ENCODE measurements at places on chromosomes 2 and 18.
A peak's percentile ranks its signal among the peaks of the same experiment; 100 is the strongest.

DNA sequence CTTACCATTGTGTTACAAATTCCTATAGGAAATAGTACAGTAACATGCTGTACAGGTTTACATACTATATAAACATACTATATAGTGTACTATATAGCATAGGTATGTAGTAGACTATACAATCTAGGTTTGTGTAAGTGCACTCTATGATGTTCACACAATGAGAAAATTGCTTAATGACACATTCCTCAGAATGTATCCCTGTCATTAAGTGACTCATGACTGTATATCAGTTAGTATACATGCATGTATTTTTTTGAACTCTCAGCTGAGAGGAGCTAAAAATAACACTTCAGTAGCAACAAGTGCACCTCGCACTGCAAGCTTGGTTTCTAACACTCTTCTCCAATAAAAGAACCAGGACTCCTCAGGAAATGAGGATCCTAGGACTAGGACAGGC lies 19.5 kb upstream of the ASXL3 start:
- no peak for DNase-seq

DNA sequence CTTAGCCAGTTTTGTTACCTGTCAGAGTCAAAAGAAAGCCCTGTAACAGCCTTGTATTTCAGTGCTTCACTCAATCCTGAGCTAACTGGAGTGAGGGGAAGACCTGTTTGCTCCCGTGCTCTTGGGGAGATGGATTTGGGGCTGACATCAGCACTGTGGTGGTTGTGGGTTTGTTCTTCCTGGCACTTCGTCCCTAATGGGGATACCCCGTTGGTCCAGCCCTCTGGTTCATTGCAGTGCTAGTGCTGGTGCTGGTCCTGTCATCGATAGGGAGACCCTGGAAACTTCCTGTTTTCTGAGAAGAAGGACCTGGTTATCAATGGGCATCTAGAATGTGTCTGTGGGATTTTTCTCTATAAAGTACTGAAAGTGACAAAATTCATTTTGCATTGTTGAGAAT lies 205.4 kb downstream of the ZNF407 start:
- no peak for DNase-seq

- DNase-seq: no peak
These were observed 7.0 kb upstream of the REEP1 start for GRCh38 chr2:86344404-86344803.

DNA sequence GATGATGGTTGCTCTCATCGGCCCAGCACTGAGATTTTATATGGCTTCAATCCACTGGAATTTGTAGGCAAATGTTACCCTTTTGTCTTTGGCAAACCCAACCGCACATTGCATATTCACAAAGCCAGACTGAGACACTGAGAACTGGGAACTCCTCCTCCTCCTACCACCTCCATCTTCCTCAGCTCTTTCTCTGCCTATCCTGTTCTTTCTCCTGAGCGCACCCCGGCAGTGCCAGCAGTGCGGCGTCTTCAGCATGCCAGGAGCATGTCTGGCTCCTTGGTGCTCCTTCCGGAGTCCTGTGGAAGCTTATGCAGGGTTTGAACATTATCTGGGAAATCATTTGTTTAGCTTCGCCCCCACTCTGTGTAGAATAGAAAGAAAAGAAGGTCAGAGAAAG lies 50.8 kb downstream of the TRIB2 start:
- DNase-seq: no peak

GRCh38 chr2:41326851-41327250 lies 721.0 kb upstream of the PKDCC start:
- no peak for DNase-seq

- DNase-seq: no peak
These were observed 68.2 kb upstream of the MC2R start for GRCh38 chr18:13983506-13983905.

- DNase-seq: no peak
These were observed 1718.6 kb downstream of the SUCLG1 start for GRCh38 chr2:82740527-82740926.

DNA sequence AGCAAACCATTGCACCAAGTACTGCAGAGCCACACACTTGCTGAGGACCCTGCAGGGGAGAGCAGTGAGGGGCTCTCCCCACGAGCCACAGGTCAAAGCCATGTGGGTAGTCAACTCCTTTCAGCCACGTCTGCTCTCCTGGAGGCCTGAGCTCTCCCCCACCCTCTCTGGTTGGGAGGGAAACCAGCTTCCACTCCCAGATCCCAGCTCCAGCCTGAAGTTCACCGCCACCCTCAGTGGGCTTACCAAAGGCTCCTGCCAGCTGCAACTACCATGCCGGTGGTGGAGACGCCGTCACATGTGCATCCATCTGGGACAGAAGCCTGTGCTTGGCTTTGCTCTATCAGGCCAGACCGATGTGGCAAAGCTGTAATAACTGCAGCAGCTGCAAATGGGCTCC lies 521.5 kb upstream of the RAB6C start:
- DNase-seq: no peak

DNA sequence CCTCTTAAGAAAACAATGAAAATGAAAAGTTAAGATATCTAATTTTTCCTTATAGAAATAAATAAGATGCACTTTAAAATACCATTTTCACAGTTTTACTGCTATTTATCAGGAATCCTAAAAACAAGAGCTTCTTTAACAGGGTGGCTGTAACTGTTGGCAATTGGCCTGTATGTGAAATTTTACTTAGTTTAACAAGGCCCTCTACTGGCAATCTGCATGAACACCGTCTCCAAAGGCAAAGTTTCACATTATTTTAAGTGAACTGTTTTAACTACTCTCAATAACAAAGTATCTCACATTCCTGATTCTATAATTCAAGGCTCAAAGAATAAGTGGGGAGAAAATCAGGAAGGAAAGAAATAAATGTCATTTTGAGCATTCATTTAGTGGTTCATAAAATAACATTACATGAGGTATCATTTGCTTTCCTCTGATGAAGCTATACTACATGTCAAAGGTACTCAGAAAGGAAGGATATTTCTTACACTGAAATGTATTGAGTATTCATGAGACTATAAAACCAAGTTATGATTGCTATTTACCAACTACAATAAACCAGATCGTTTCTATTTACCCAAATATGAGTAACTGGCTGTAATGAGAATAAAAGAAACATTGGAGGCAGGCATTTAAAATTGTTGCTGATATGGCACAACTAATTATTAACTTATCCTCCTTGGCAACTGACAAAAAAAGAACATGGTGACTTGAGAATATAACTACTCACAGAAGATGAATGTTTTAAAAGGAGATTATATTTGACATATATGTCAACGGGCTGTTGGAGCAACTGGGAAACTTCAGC lies 7.0 kb downstream of the NCKAP5 start:
- DNase-seq: no peak

- DNase-seq: peak; percentile 11
These were observed 37.9 kb upstream of the PPP1CB start for GRCh38 chr2:28713577-28714298.

- DNase-seq: no peak
These were observed 117.4 kb upstream of the RPRM start for GRCh38 chr2:153595939-153596338.

- no peak for DNase-seq
These were observed 8.4 kb upstream of the SATB2 start for GRCh38 chr2:199465988-199466691.

Measured in T-helper 1 cell (primary cell).